ENCODE measurements at places on chromosomes 4 and X.

GRCh38 chrX:154431341-154431740 is 2.9 kb downstream of the ATP6AP1 start:
- DNase-seq: no peak

GRCh38 chrX:49247346-49247745 is 12.1 kb downstream of the CCDC22 start:
- DNase-seq: no peak

- no peak for DNase-seq
These were observed 40.7 kb downstream of the PRDM5 start for GRCh38 chr4:120881846-120882245.

- no peak for DNase-seq
These were observed 471.7 kb upstream of the HS3ST1 start for GRCh38 chr4:11900359-11900758.

GRCh38 chr4:48340276-48340964 is 909 bp upstream of the SLAIN2 start:
- DNase-seq: peak; percentile 6

- DNase-seq: no peak
These were observed 41.6 kb downstream of the ARHGAP10 start for GRCh38 chr4:147773261-147774184.

GRCh38 chr4:81505004-81505598 is 33.4 kb upstream of the RASGEF1B start:
- no peak for DNase-seq

DNA sequence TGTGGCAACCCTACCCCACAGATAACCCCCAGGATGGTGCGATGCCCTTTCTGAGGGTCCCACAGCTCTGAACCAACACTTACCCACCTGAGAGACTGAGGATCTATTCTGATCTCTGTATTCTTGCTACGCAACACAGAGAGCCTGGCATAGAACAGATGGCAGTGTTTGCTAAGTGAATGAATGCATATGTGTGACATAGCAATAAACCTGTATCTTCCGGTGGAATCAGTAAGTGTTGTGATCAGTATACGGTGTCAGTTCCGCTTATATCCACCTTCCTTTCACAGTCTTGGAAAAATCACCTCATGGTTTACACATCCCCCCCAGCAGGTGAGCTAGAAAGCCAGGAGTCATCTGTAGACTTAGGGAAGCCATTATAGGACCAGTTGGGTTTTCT is 5.9 kb upstream of the HSD17B10 start:
- no peak for DNase-seq

DNA sequence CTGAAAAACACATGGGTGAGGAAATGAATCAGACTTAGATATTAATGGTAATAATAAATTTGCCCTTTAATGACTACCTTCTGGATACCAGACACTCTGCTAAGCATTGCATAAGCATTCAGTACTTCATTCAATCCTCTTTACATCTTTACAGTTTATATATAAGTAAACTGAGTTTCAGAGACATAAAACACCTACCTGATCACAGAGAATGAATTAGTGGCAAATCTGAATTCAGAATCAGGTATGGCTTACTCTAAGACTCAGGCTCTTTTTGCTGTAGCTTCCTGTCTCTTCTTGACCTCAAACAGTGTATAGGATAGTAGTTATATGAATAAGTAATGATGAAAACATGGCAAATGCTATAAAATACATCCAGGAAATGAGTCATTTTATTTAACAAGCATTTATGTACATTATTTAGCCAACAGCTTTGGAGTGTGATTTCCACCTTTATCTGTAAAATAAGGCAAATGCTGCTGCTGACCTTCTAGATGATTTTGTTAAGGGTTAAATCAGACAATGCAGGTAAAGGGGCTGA is 83.9 kb downstream of the VEGFC start:
- no peak for DNase-seq

DNA sequence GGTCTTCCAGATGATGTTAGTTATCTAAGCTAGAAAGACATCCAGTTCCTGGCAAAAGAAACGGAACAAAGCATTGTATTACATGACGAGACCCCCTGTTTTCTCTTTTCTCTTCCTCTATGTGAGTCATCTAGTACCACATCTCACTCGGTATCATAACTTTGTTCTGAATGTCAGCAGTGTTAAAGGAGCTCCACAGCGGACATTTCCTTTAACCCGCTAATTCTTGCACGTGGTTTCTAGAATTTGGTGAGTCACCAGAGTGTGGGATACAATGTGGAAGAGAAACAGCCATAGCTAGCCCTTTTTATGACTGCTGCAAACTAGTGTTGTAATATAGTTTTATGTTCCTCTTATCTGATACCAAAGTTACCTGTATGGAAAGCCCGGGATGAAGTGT is 243.7 kb downstream of the TENM3 start:
- no peak for DNase-seq

DNA sequence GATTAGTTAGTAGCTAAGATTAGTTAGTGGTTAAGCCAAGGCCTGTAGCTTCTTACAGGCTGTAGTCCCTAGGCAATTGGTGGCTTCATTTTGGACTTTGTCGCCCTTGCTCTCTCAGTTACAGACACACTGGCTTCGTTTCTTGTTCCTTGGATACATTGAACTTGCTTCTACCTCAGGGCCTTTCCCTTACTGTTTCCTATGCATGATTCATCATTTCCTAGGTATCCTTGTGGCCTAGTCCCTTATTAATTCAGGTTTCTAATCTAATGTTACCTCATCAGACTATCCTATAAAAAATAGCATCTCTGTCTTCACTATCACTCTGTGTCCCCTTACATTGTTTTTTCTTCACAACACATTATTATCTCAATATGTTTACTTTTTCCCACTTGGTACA is 45.5 kb upstream of the LCORL start:
- no peak for DNase-seq

GRCh38 chr4:1368421-1369090 is 21.5 kb downstream of the UVSSA start:
- no peak for DNase-seq

DNA sequence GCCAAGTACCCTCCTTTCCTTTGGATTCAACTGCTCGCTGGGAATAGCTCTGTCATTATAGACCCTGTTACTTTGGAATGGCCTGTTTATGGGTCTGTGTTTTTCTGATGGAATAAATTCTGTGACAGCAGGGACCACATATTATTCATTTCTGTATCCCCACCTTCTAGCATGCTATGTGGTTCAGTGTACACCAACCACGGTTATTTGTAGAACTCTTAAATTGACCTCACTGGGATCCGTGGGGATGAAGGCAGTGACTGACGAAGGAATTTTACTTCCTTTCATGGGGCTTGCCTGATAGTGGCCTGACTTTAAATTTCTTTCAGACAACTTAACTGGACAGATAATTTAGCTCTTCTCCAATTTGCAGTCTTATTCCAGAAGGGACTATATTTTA is 343.2 kb downstream of the SPRY1 start:
- DNase-seq: no peak

DNA sequence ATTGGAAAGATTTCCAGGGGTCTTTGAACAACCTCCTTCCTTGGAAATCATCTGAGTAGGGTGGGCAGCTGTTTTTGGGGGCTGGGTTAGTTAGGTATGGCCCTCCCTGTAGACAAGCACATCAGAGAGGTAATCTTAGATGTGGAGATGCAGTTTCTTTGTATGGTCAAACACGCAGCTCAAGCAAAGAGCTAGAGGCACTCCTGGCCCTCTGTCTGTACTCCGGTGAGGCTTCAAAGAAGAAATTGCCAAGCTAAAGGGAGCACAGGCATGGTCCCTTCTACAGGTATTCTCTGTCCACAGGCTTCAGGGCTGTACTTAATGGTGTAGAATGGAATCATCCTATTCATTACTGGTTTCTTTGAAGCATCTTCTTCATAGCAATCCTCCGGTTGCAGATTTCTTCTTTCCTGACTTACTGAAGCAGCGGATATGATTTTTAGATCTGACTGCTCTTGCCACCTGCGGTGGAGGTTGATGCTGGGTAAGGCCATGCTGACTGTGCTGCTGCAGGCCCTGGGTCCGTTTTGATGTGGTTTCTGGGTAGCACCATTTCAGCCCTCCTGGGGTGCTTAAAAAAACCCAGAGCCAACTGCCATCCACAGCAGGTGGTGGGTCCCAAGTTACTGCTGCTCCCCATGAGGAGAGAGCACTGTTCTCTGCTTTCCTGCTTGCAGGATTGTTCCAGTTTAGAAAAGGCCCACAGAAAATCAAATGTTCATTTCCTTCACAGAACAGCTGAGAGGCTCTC is 318.9 kb upstream of the GATB start:
- DNase-seq: no peak

GRCh38 chrX:3227526-3227925 is 118.9 kb downstream of the MXRA5 start:
- DNase-seq: no peak

DNA sequence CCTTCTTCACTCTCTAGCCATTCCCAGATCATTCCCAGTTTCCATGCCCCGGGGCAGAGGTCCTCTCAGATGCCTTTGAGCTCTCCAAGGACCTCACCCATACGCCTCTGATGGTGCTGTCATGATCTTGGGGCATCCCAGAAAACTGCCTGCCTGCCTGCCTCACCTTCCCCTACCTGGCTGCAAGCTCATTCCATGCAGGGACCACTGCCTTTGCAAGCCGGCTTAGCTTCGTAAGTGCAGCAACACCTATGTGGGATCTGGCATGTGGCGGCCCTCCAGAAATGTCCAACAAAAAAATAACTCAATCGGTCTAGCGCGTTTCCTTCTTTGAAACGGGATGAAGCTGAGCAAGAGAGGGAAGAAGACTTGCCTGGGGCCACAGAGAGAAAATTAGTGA is 53.0 kb downstream of the C4orf50 start:
- no peak for DNase-seq

GRCh38 chr4:41362621-41363383 is 106.1 kb downstream of the UCHL1 start:
- DNase-seq: no peak

DNA sequence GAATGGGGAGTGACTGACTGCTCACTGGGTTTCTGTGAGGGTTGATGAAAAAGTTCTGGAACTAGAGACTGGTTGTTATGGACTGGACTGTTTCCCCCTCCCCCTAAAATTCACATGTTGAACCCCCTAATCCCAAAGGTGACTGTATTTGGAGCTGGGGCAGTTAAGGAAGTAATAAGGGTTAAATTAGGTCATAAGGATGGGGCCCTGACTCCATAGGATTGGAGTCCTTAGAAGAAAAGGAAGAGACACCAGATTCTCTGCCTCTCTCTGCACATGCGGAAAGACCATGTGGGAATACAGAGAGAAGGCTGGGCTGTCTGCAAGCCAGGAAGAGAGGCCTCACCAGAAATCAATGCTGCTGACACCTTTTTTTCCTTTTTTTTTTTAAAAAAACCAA is 38.2 kb downstream of the ZBTB49 start:
- no peak for DNase-seq

DNA sequence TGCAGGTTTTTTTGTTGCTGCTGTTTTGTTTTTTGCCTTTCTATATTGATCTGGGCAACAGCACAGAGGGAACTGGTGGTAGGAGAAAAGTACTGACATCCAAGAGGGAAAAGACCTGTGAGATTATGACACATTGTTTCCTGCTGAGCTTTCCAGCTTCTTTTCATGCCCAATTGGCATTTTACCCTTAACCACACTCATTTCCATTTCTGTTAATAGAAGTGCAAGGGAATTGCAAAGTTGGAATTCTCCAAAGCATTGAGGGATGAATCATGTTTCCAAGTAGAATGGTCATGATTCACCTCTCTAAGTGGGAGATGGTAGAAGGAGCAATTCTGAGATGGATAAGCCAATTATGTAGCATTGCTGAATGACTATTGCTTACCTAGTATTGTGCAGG is 161.5 kb downstream of the PPARGC1A start:
- DNase-seq: no peak

DNA sequence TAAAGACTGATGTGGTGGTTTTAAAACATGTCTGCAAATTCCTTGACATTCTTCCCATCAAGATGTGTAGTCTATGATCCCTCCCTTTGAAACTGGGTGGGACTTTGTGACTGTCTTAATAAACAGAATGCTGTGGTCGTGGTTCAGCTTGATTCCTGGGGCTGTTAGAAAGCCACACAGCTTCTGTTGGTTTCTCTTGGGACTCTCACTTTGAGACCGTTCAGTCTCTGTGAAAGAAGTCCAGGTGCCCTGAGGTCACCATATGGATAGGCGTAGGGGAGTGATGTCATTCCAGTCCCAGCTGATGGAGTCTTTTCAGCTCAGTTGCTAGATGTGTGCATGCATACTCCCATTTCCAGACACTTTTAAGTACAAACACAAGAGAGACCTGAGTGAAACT is 216.6 kb downstream of the KDR start:
- DNase-seq: no peak

- DNase-seq: no peak
These were observed 81.4 kb downstream of the IRF2 start for GRCh38 chr4:184392748-184393559.

DNA sequence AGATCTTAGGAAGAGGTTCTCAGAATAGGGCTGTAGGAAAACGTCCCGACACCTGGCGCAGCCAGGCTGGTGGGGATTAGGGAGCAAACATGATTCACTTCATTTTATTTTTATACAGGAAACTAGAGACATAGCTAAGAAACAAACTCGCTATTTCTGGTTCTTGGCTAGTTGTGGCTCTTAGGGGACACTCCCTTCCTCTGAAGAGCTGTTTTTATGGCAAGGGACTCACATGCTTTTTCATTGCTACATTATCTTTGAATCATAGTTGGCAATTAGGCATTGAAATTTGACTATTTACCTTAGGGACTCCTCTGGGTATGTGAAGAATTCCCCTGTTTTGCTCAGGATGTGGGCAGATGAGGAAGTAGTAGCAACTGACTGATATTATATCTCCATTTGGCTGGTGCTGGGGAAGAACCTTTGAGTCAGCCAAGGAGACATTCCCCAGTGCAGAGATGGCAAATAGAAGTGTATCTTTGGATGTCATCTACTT is 174.5 kb downstream of the SMIM20 start:
- no peak for DNase-seq

DNA sequence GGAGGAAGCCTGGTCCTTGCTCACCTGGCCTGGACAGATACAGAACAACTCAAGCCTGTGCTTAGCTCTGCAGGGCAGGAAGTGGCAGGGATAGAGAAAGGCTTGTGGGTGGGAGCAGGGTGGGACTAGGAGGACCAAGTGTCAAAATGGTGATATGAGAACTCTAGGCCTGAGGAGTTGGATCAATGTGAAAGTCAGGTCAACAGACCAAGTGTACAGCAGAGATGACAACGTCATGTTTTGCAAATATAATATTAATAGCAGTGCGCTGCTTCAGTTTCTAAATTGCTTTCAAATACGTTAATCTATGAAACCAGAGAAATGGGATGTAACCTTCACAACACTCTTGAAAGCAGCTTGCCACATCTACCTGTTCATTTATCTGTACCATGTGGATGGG is 114.2 kb upstream of the MAP3K15 start:
- no peak for DNase-seq

DNA sequence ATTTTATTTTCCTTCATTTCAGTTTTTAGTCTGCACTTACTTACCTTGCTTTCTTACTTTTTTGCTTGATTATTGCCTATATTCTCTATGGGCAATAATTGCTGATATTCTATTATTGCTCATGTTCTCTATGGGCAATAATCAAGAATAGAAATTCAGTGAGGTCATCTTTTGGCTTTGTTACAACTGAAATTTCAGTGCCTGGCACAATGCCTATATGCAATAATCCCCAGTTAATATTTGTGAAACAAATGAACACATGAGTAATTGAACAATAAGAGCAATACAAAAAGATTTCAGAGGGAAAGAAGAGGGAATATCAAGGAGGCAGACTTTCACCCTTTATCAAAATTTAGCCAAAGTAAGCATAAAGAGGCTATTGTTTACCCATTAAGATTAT is 48.6 kb upstream of the ARSJ start:
- DNase-seq: no peak

Measured in endothelial cell (in vitro differentiated cells).